NCI-H146 (cell line): ENCODE measurements at places on chromosomes 13 and 19.

DNA sequence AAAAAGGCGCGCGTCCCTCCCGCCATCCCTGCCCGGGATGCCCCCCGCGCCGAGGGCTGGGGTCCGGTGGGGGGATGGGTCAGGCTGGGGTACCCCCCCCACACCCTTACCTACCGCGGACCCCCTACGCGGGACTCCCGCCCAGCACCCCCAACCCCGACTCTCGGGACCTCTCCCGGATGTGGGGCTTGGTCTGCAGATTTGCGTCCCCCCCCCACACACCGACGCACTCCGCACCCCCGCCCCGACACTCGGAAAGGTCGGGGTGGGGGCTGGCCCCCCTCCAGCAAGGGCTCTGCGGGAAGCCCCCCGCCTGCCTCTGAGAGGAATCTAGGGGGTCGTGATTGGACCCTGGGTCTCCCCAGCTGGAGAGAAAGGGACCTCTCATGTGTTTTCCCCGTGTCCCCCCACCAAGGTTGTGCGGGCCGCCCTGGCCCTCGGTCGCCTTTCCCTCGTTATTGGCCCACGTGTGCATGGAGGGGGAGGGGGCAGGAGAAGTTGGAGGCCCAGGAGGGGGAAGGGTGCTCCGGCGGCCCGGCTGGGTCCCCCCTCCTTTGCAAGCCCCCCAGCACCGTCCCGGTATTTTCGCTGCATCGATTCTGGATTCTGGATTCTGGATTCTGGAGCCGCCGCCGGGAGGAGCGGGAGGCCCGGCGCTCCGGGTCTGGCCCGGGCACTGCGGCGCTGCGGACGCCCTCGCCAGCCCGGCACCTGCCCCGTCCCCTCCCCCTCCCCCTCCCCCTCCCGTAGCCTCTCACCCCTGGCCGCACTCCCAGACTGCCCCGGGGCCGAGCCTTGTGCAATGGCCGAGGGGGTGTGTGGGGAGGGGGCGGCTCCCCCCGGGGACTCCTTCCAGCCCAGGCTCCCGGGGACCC, 607 bp downstream of the NFIC start:
- peak; percentile 30 for DNase-seq

- DNase-seq: peak; percentile 23
Measured at GRCh38 chr13:80881942-80882445, 541.1 kb upstream of the SPRY2 start.

DNA sequence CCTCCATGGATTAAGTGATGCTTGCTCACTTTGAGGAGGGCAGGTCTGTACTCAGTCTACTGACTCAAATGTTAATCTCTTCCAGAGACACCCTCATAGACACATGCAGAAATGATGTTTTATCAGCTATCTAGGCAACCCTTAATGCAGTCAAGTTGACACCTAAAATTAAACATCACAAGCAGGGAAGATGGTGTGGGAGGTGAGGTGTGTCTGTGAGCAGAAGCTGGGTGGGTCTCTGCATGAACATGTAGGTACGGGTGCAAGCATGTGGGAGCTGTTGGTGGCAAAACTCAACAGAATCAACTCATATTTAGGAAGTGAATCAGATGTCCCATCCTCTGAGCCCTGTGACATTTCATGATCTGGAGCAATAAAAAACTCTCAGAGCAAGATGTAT, 249.2 kb upstream of the SGCG start:
- no peak for DNase-seq

DNA sequence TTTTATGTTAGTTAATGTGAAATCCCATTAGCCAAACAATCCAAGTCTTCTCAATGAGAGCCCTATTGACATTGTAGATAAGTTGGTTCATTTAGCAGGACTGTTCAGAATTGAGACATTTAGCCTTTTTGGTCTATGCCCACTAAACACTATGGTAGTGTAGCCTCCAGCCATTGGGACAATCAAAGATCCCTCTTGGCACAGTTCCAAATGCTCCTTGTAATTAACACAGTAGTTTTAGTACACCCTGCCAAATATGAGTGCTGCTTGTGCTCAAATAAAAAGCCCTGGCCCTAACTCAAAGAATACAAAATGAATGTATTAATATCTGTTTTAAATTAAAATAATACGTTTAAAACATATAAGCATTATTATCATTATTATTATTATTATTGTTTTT, 15.4 kb upstream of the FAM216B start:
- DNase-seq: peak; percentile 69

- no peak for DNase-seq
Measured at GRCh38 chr13:102774214-102774568, 605 bp upstream of the TEX30 start.

DNA sequence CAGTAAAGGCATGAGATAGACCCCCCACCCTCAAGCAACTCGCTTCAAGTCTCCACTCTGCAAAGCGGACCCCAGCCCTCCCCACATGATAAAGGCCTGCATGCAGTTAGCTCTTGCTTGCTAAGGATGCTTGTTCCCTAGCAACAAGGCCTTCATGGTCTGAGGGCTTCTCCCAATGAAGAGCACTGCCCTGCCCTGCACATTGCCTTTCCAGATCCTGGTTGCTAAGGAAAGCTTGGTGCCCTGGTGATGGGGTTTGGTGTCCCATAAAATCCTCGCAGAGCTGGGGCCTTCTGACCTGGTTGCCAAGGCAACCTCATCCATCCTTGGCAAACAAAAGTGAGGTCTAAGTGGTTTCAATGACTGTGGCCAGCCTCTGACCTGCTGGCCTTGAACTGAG, 6.0 kb downstream of the DBP start:
- DNase-seq: no peak

- no peak for DNase-seq
Measured at GRCh38 chr13:102226591-102226990, 175.3 kb downstream of the FGF14 start.

GRCh38 chr13:75366380-75367280, 115.3 kb downstream of the TBC1D4 start:
- no peak for DNase-seq

- peak; percentile 81 for DNase-seq
Measured at GRCh38 chr13:20924758-20925394, 22.3 kb upstream of the XPO4 start.

DNA sequence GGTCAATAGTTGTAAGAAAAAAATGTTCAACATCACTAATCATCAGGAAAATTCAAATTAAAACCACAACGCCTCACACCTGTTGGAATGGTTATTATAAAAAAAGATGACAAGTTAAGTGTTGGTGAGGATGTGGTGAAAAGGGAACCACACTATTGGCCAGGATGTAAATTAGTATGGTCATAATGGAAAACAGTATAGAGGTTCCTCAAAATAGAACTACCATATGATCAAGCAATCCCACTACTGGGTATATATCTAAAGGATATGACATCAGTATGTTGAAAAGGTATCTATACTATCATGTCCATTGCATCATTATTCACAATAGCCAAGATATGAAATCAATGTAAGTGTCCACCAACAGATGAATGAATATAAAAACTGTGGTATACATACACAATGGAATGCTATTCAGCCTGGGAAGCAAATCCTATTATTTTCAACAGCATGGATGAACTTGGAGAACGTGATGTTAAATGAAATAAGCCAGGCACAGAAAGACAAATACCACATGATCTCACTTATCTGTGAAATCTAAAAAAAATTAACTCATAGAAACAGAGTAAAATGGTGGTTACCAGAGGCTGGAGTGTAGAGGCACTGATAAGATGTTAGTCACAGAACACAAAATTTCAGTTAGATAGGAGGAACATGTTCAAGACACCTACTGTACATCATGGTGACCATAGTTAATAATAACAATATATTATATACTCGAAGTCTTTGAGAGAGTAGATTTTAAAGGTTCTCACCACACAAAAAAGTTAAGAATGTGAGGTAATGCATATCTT, 56.6 kb downstream of the TBC1D4 start:
- DNase-seq: no peak

DNA sequence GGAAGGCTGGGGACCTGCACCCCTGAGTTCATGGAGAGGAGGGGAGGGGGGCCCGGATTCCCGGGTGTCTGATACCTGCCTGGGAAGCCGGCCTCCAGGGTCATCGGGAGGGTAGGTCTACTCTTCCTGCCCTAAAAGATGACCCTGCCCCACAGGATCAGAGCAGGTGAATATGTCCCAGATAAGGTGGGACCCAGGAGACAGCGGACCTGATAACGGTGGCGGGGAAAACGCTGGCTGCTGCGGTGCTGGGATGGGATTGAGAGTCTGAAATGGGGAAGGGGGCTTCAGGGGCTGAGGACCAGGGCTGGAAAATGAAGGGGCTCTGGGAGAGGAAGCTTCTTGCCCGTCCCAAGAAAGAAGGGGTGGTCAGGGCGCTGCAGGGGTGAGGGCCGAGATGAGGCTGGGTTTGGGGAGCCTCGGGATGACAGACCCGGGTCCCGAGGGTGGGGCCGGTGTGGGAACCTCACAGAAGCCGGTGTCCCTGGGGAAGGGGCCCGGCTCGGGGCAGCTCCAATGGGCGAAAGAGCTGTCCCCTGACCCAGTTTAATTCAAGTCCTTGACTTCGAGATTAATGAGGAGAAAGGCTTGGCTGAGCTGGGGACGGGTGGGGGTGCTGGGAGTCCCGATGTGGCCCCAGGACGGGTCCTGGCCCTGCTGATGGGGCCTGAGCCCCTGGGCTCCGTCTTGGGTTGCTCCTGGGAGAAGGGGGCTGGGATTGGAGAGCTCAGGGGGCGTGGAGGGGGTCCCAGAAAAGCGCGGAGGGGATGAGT, 823 bp downstream of the TTYH1 start:
- DNase-seq: no peak

- DNase-seq: no peak
Measured at GRCh38 chr13:21364357-21364756, 94.7 kb downstream of the ZDHHC20 start.

DNA sequence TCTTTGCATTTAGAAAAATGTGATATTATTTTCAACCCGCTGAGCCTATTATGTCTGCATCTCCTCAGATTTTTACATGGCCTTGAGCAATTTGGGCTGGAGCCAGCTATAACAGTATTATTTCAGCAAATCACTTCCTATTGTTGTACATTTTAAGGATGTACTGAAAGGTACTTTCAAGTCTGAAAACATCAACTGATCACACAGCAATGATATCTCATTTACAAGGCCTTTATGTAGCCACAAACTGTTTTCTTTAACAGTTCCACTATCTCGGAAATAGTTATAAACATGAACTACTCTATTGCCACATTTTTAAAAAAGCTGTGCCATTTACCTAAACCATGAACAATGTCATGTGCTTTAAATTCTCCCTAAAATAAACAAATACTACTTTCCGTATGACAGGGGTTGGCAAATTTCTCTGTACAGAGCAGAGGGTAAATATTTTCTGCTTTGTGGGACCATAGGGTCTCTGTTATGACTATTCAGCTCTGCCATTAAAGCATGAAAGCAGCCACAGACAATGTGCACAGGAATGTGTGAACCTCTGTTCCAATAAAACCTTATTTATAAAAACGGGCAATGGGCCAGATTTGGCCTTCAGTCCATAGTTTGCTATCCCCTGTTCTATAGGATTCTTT, 560.4 kb downstream of the GPC6 start:
- peak; percentile 44 for DNase-seq

- no peak for DNase-seq
Measured at GRCh38 chr13:88552966-88553365, 881.8 kb downstream of the SLITRK5 start.

DNA sequence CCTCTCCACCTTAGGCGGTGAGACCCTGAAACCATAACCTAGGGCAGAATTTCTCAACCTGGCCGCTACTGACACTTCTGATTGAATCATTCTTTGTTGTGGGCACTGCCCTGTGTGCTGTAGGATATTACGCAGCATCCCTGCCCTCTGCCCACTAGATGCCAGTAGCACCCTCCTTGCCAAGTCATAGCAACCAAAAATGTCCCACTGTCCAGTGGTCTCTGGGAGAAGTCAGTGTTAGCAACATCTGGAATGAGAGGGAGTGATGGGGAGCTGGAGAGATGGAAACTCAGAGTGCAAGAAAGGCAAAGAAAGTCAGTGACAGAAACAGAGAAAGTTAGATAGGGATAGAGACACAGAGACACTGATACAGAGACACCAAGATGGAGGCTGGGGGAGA, 13.6 kb downstream of the KLK4 start:
- no peak for DNase-seq

- no peak for DNase-seq
Measured at GRCh38 chr13:98509271-98510155, 67.4 kb downstream of the STK24 start.

DNA sequence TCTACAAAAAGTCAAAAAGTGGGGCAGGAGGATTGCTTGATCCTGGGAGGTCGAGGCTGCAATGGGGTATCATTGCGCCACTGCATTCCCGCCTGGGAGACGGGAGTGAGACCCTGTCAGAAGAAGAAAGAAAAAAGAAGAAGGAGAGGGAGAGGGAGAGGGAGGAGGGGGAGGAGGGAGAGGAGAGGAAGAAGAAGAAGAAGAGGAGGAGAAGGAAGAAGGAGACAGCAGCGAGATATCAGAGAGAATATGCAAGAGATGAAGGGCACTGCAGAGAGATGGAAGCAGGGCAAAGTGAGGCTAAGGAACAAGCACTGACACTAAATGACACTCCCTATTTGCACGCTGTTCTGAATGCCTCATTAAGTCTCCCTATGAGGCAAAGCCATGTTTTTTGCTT, 14.5 kb downstream of the CYP2F1 start:
- no peak for DNase-seq

DNA sequence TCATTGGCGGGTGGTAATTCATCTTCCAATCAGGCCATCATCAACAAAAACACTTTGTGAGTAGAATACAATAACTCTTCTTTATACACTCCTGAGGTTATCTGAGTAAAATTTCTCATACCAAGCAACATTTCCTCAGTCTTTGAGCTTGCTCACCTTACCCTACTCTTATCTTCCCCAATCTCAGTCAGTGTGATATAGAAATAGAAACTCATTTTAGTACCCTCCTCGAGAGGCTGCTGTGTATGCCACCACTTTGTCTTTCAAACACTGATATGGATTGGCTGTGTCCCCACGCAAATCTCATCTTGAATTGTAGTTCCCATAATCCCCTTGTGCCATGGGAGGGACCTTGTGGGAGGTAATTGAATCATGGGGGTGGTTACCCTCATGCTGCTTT, 209.7 kb downstream of the RBM26 start:
- no peak for DNase-seq

DNA sequence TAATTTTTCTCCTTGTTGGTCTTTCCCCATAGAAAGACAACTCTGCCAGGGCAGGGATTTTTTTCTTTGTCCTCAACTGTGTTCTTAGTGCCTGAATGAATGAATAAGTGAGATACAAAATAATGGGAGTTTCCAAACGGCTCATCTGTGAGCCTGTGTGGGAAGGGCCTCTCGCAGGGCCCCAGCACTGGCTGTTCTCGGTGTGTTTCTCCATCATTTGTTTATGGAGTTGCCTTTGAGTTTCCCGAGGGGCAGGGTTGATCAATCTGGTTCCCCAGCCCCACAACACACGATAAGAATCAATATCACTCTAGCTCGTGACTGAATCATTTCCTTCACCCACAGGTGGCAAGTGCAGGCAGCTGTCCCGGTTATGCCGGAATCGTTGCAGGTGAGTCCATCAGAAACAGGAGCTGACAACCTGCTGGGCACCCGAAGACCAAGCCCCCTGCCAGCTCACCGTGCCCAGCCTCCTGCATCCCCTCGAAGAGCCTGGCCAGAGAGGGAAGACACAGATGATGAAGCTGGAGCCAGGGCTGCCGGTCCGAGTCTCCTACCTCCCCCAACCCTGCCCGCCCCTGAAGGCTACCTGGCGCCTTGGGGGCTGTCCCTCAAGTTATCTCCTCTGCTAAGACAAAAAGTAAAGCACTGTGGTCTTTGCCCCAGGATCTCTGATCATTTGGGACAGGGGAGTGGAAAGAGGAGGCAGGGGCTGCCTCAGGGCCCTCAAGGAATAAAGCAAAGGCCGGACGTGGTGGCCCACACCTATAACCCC, 14.9 kb downstream of the FXYD5 start:
- DNase-seq: no peak

GRCh38 chr13:46206143-46206542, 5.6 kb upstream of the LRRC63 start:
- no peak for DNase-seq

GRCh38 chr19:6378041-6378440, 2.3 kb upstream of the PSPN start:
- DNase-seq: no peak
